Astrocyte (in vitro differentiated cells and primary cell): ENCODE measurements at places on chromosomes 7 and 10. TPM values are rescaled to one million over a fixed set of nuclear protein-coding genes. Genes with fewer than 3 reads are reported as not detected.
A peak's percentile ranks its signal among the peaks of the same experiment; 100 is the strongest.

Gene FAM170B
- total RNA-seq: not detected in 2 replicates

Gene SLC25A28
- total RNA-seq: 38.0 and 40.7 TPM in 2 replicates

Gene AGR2
- total RNA-seq: not detected in 2 replicates

Gene C10orf105
- not detected in 2 replicates for total RNA-seq

Gene CCDC146
- 1.8 and 2.0 TPM in 2 replicates for total RNA-seq

Gene TCERG1L
- total RNA-seq: 1.9 and 3.5 TPM in 2 replicates

Gene SSBP1
- 138 and 146 TPM in 2 replicates for total RNA-seq

Gene CHRM2
- total RNA-seq: not detected in 2 replicates

Gene UFSP1
- 2.7 and 3.3 TPM in 2 replicates for total RNA-seq

DNA sequence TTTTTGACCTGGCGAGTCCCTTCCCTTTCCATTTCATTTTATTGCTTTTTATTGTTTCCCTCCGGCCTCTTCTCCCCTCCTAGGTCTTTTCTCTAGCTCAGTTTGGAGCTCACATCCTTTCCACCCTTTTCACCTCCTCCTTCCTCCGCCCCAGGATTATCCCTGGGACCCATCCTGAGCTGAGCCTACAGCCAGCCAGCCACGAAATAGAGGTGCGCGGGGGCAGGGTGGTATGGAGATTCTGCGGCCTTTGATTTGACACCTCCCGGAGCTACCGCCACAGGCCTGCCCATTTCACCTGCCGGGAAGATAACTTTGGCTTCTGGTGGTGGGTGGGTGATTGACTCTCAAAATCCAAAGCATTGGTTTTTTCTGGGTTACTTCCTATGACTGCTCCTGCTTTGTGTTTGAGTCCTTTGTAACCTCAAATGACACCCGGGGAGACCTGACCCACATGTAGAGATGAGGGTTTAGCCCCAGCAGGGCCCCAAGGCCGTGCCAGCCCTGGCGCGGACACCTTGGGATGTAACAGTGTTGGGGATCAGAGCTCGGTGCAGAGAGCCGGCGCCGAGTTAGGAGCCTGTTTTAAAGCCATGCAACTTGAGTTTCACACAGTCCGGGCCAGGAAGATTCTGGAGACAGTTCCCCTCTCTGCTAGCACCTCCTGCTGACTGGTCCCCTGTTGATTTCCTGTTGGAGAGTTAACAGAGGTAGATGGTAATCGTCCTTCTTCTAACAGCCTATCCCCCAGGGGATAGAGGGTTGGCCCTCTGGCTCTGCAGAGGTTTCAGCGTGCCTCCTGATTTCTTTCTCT, 1.5 kb downstream of the DUSP5 start:
- peak overlapping the region; percentile 75 for H3K4me3 ChIP-seq
- peak; percentile 60 for DNase-seq
- no peaks in the 10 kb centered on the region for H3K27me3 ChIP-seq
- peaks cover 61% of the 10 kb centered on the region for H3K4me1 ChIP-seq
- H3K27ac ChIP-seq: peak overlapping the region; percentile 93

GRCh38 chr7:55409482-55410225, 44.5 kb downstream of the LANCL2 start:
- no peaks in the 10 kb centered on the region for H3K4me1 ChIP-seq
- DNase-seq: no peak
- no peaks in the 10 kb centered on the region for H3K27me3 ChIP-seq
- no peak overlapping the region for H3K4me3 ChIP-seq

- H3K36me3 ChIP-seq: no peaks in the 10 kb centered on the region
- no peak overlapping the region for H3K4me3 ChIP-seq
- no peaks in the 10 kb centered on the region for H3K4me1 ChIP-seq
- H3K27ac ChIP-seq: no peak overlapping the region
- DNase-seq: no peak
Measured at GRCh38 chr10:117972168-117972837, 74.4 kb downstream of the RAB11FIP2 start.

DNA sequence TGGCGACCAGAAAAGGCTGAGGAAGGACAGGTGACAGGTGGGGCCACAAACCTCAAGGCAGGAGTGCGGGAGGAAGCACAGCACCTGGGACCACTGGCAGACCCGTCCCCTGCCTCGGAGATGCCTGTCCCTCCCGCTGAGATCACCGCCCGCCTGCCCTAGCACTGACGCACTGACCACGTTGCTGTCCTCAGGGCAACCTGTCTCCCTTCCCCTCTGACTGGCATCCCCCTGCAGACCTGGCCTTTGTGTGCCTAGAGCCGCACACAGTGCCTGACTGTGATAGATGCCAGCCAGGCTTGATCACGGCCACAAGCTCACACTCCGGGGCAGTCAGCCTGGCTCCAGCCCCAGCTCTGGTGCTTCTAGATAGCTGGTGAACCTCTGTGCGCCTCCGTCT, 58.4 kb upstream of the EN2 start:
- H3K4me3 ChIP-seq: no peak overlapping the region
- no peak overlapping the region for H3K27ac ChIP-seq
- H3K36me3 ChIP-seq: no peaks in the 10 kb centered on the region
- H3K4me1 ChIP-seq: no peaks in the 10 kb centered on the region
- H3K27me3 ChIP-seq: peaks cover 13% of the 10 kb centered on the region

DNA sequence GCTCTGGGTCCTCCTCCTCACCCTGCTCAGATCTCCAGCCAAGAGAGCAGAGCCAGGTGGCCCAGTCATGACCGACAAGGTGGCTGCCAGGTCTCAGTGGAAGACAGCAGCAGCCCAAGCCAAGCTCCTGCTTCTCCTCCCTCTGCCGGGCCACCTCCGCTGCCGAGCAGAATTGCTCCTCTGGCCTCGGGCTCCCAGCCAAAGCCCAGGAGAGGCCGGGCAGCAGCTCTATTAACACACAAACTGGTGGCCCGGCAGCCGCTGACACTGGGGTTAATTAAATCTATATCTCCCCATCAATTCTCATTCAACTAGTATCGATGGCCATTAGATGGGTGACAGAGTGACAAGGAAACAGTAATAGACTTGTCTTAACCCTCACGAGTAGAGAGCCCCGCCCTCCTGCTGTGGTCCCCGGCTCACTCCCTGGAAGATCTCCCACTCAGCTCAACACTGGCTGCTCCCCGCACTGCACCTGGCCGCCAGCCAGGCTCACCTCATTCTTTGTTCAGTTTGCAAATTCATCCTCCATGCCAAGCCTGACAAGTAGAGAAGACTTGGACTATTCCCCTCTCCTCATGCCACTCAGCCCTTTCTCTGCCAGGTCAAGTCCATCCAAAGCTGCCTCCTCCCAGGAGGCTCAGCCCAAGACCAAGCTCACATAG, 74.1 kb upstream of the UNC5B start:
- H3K27me3 ChIP-seq: peaks cover 28% of the 10 kb centered on the region
- no peaks in the 10 kb centered on the region for H3K4me1 ChIP-seq
- no peak overlapping the region for H3K4me3 ChIP-seq
- DNase-seq: peak; percentile 3
- no peak overlapping the region for H3K27ac ChIP-seq

DNA sequence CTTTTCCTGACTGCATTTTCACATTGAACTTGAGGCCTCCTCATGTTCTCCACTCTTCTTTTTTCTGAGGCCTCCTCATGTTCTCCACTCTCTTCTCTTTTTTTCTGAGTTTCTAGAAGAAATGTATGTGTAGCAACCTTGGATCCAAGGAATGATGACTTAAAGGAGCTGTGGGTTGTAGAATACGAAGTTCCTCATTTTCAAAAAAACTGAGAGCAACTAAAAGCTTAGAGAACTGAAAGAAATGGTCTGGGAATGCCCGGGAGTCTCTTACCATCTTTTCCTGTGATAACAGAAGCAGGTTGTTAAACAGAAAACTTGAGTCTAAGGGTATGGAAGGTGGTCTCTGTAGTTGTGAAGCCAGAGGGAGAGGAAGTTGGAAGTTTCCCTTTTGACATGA, 32.8 kb downstream of the MRPS33 start:
- no peak for DNase-seq
- no peak overlapping the region for H3K27ac ChIP-seq
- H3K36me3 ChIP-seq: no peaks in the 10 kb centered on the region
- H3K4me3 ChIP-seq: no peak overlapping the region

DNA sequence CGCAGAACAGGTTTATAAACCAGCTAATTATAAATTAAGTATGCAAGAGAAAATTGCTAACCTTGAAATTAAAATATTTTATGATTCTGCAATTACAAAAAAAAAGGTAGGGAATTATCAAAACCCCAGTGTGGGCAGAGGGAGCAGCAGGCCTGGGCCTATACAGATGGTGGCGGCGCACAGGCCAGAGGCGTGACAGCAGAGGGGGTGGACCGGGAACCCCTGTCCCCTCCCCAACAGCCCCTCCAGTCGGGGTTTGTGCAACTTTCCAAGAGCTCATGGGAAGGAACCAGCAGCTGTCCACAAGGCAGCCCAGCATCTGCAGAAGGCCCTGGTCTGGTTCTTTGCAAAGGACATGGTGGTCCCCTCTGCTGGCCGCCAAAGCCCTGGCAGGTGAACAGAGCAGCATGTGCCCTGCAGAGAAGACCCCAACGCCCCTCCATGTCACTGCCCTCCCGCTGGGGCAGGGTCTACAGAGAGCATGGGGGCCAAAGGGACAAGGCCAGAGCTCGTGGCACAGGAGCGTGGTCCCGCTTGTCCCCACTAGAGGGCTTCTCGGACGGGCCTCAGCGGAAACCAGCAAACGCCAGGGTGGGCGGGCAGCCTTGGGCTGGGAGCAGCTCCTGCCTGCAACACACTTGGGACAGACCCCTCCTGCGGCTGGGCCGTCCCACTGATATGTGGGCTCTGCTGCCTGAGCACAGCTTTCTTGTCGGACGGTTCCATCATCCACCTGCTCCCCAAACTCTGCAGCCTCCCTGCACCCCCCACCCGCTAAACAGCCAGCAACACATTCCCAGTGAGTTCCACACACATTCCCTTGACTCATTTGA, 75.1 kb downstream of the EBF3 start:
- DNase-seq: no peak
- no peaks in the 10 kb centered on the region for H3K27me3 ChIP-seq
- H3K4me3 ChIP-seq: no peak overlapping the region

DNA sequence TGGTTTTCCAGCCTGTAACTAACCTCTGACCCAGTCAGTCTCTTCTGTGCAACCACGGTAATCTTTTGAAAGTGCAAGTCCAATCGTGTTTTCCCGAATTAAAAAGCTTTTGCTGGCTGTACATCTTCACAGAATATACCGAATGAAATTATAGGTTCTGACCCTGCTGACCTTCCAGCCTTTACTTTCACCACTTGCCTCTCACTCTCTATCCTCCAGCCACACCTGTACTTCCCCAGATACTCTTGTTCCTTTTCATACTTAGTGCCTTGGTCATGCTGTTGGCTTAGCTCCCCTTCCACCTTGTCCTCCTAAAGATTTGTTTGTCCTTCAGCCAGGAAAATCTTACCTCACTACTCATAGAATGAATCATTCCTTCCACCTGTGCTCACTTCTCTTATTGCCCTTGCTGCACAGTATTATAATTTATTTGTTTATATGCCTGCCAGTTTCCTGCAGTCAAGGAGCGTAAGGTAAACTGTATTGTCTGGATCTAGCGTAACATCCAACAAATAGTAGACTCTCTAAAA, 2.3 kb upstream of the PNPLA8 start:
- H3K4me1 ChIP-seq: peaks cover 7% of the 10 kb centered on the region
- no peak overlapping the region for H3K4me3 ChIP-seq
- no peaks in the 10 kb centered on the region for H3K36me3 ChIP-seq
- H3K27ac ChIP-seq: no peak overlapping the region
- no peak for DNase-seq

DNA sequence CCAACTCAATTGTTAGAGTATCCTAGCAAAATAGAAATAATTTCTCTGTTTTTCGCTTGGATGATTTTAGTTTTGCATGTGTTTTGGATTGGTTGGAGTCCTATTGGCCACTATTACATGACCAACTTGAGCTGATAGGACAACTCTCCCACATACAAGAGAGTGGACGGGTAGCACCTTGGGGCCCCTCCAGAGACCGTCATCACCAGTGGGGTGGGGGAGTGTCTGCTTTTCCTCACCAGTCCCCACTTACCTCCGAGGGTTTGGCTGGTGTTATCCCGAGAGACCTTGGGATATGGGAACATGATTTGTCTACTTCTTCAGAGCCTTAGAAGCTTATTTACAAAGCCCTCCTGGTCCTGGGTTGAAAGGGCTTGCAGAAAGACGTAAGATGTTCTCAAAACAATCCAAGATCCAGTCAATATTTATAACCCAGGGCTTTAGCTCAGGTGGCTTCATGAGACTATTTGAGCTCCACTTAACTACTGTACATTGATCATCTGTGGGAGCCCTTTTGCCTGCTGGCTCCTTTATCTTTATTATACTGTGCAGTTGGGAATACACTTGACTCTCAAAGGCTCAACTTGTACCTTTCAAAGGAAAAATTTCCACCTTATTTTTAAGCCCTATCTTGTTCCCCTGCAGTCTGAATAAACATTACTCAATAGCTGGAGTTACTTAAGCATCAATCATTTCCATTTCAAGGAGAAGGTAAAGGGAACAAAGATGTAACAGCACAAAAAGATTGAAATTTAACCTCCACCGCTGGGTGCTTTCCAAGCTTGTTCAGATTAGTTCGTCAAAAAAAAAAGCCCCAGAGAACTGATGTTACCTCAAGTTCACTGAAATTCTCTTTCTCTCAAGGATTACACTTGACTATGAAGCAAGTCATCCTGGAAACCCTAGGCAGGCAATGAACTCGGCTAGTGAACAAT, 119.7 kb downstream of the WDR11 start:
- no peaks in the 10 kb centered on the region for H3K36me3 ChIP-seq
- DNase-seq: no peak
- no peak overlapping the region for H3K4me3 ChIP-seq

DNA sequence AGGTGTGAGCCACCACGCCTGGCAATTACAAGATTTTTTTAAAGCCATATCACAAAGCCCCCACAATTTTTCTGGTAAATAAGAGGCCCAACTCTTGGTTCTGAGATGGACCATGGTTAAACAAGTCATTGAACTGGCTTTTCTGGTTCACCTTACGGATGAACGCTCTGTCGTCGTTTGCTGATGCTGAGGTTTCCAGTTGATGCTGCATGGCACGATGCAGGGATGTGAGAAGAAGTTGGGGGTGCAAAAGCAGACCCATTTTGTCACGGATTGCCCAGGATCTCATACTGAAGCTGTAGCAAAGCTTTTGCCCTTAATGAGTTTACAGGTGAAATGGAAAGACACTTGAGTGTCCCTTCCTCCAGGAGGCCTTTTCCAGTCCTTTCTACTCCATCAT, 2.0 kb upstream of the IL2RA start:
- H3K27me3 ChIP-seq: peaks cover 8% of the 10 kb centered on the region
- H3K4me1 ChIP-seq: no peaks in the 10 kb centered on the region
- H3K27ac ChIP-seq: no peak overlapping the region
- no peaks in the 10 kb centered on the region for H3K36me3 ChIP-seq

GRCh38 chr7:91835826-91836368, 44.6 kb downstream of the MTERF1 start:
- no peak overlapping the region for H3K4me3 ChIP-seq
- H3K27me3 ChIP-seq: no peaks in the 10 kb centered on the region
- H3K27ac ChIP-seq: no peak overlapping the region
- no peaks in the 10 kb centered on the region for H3K36me3 ChIP-seq
- no peaks in the 10 kb centered on the region for H3K4me1 ChIP-seq
- peak; percentile 33 for DNase-seq

DNA sequence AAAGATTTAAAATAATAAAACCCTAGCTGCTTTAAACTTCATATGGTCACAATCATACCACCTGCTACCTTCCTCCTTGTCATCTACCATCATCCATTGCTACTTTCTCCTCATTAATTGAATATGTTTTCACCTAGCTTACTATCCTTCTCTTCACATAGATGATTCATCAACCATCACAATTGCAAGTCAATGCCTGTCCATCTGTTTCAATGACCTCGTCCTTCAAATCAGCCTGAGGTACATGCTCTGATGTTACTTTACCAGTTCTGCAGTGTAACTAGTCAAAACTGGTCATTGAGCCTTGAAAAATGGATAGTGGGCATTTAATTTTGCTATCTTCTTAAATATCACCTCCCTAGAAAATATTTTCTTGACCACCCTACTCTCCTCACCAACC, 164.7 kb downstream of the SEMA3E start:
- H3K4me3 ChIP-seq: no peak overlapping the region
- no peak overlapping the region for H3K27ac ChIP-seq
- no peak for DNase-seq
- H3K36me3 ChIP-seq: no peaks in the 10 kb centered on the region
- H3K4me1 ChIP-seq: no peaks in the 10 kb centered on the region
